Right lobe of liver (tissue), 6 donors: ENCODE measurements at places on chromosomes 2 and 18. TPM values are rescaled to one million over a fixed set of nuclear protein-coding genes. Genes with fewer than 3 reads are reported as not detected.

DNA sequence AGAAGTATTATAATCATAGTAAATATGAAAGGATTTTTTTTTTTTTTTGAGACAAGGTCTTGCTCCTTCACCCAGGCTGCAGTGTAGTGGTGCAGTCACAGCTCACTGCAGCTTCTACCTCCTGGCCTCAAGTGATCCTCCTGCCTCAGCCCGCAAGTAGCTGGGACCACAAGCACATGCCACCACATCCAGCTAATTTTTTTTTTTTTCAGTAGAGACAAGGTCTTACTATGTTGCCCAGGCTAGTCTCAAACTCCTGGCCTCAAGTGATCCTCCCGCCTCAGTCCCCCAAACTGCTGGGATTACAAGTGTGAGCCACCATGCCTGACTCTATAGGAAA, 301.6 kb upstream of the STON1 start:
- no peaks in the 10 kb centered on the region for H3K36me3 ChIP-seq
- DNase-seq: no peak
- H3K27me3 ChIP-seq: no peaks in the 10 kb centered on the region
- H3K4me1 ChIP-seq: no peaks in the 10 kb centered on the region

DNA sequence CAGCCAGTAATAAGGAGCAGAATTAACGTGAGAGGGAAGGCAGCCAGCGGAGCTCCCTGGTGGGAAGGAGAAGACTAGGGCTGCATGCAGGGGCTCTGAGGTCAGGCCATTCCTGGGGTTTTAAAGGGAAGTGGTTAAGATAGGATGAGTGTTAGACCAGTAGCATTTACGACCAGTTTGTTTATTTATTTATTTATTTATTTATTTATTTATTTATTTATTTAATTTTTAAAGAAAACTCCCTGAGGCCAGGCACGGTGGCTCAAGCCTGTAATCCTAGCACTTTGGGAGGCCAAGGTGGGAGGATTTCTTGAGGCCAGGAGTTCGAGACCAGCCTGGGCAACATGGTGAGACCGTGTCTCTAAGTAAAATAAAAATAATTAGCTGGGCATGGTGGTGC, 152.8 kb downstream of the FHOD3 start:
- DNase-seq: no peak
- H3K27ac ChIP-seq: no peak overlapping the region
- H3K36me3 ChIP-seq: no peaks in the 10 kb centered on the region
- H3K4me3 ChIP-seq: no peak overlapping the region

DNA sequence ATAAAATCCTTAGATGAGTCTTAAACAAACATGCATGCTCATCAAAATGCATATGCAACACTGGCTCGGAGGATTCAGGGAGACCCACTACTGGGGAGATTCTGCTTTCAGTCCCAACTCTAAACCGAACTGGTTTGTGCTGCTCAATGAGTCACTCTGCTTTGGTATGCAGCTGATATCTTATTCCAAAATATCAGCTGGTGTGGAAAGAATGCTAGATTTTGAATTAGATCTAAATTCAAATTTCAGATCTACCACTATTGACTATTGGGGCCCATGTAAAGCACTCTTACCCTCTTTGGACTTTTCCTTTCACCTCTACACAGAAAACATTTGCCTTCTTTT, 39.2 kb upstream of the TTN start:
- no peak overlapping the region for H3K27ac ChIP-seq
- no peaks in the 10 kb centered on the region for H3K27me3 ChIP-seq
- no peaks in the 10 kb centered on the region for H3K4me1 ChIP-seq
- DNase-seq: no peak
- no peak overlapping the region for H3K4me3 ChIP-seq

- H3K4me3 ChIP-seq: peak overlapping the region; percentile 30
- no peak for DNase-seq
- H3K27ac ChIP-seq: peak overlapping the region; percentile 61
- H3K27me3 ChIP-seq: no peaks in the 10 kb centered on the region
Measured at GRCh38 chr2:31413862-31414550, 536 bp downstream of the XDH start.

- H3K36me3 ChIP-seq: no peaks in the 10 kb centered on the region
- no peak for DNase-seq
- no peak overlapping the region for H3K27ac ChIP-seq
- H3K27me3 ChIP-seq: no peaks in the 10 kb centered on the region
- no peak overlapping the region for H3K4me3 ChIP-seq
Measured at GRCh38 chr18:21342372-21342771, 100.3 kb downstream of the GREB1L start.

SCN2A gene
- not detected for total RNA-seq

CELF4 gene
- total RNA-seq: 0.06 TPM
